ENCODE measurements at places on chromosomes 16 and 17. TPM values are rescaled to one million over a fixed set of nuclear protein-coding genes. Genes with fewer than 3 reads are reported as not detected.

GOT2 gene
- 90.4 TPM for total RNA-seq

TAT gene
- total RNA-seq = not detected

RPAIN gene
- total RNA-seq = 44.1 TPM

SLC2A4 gene
- 0.96 TPM for total RNA-seq

TBC1D3 gene
- not detected for total RNA-seq

CMTM2 gene
- not detected for total RNA-seq

DYNLL2 gene
- total RNA-seq = 8.7 TPM

RDM1 gene
- total RNA-seq = 0.80 TPM

SHISA6 gene
- not detected for total RNA-seq

RAB34 gene
- 348 TPM for total RNA-seq

BAIAP3 gene
- total RNA-seq = 0.52 TPM

SLC12A4 gene
- 63.9 TPM for total RNA-seq
